Hematopoietic multipotent progenitor cell (in vitro differentiated cells): ENCODE measurements at places on chromosomes 7 and 10. TPM values are rescaled to one million over a fixed set of nuclear protein-coding genes. Genes with fewer than 3 reads are reported as not detected.
A peak's percentile ranks its signal among the peaks of the same experiment; 100 is the strongest.

ADAM12 gene
- total RNA-seq = under 0.01 TPM

CHAT gene
- not detected for total RNA-seq

GSTO2 gene
- total RNA-seq = 5.7 TPM

GRM3 gene
- total RNA-seq = not detected

VTI1A gene
- total RNA-seq = 20.7 TPM

DNA sequence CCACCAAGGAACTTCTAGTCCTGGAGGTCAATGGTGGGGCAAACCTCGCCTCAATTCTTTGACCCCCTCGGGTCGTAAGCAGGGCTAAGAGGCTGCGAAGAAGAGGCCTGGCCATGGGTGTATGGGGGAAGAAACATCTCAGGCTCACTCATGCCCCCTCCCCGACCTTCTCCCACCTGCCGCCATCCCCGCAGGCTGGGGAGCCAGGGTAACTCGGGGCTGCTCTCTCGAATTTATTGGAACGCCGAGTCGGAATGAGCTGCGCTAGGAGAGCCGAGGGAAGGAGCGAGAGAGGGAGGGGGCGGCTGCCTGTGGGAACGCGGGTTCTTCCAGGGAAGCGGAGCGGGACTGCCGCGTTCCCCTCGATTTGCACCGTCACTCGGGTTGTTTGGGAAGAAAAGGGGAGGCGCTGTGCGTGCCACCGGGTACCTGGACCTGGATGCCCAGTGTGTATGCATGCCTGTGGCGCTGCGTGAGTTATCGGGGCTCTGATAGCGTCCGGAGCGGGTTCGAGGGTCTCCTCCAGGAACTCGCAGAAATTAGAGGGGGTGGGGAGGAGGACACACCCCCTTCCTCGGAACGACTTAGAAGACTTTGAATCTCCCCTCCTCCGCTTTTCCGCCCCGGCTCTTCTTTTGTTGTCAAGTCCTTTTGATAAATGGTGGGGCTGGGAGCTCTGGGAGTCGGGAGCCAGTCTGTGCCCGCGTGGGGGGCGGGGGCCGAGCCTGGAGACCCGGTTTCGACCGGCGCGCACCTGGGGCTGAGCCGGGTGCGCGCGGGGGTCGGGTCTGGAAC lies 1.8 kb upstream of the ZNF503 start:
- DNase-seq = no peak

DNA sequence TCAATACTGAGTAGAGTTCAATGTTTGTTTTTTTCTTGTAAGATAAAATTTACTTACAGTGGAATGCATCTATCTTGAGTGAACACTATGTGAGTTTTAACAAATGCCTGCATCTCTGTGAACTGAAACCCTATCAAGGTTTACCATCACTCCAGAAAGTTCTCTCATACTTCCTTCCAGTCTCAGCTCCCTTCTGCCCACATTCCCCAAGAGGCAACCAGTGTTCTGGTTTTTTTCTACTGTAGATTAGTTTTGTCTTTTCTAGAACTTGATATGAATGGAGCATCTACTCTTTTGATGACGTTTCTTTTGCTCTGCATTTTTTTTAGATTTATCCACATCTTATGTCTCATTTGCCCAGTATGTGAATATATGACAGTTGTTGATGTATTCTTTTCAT lies 17.1 kb downstream of the WIPI2 start:
- no peak for DNase-seq

DNA sequence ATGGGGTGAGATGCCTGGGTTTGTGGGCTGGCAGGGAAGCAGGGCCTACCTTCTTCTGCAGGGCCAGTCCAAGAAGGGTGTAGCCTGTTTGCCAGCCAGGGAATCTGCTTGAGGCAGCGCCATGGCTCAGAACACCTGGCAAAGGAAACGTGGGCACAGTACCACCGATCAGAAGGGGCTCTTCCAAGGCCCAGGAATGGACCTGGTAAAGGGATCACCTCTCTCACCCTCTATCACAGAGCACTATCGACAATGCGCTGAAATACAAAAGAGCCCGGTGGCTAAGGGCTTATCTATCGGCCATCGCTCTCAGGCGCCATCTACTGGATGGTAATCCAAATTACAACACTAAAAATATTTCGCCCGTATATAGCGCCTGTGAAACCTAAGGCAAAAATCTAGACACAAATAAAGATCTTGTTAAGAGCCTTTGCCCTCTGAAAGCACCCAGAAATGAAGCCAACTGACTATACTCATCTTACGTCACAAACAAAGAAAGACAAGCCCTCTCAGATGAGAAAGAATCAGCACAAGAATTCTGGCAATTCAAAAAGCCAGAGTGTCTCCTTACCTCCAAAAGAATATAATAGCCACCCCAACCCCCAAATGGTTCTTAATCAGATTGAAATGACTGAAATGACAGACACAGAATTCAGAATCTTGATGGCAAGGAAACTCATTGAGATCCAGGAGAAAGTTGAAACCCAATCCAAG lies 217.8 kb upstream of the HPS1 start:
- DNase-seq = peak; percentile 61

- no peak for DNase-seq
Observed at GRCh38 chr7:103445228-103446048, 569 bp downstream of the SLC26A5 start.

- DNase-seq = no peak
Observed at GRCh38 chr7:100107125-100107737, 5.8 kb downstream of the AP4M1 start.

- DNase-seq = no peak
Observed at GRCh38 chr10:84546609-84547008, 218.2 kb downstream of the CCSER2 start.

- no peak for DNase-seq
Observed at GRCh38 chr10:57716884-57717283, 550.8 kb downstream of the IPMK start.
